ENCODE measurements at places on chromosomes 4 and X. TPM values are rescaled to one million over a fixed set of nuclear protein-coding genes. Genes with fewer than 3 reads are reported as not detected.
A peak's percentile ranks its signal among the peaks of the same experiment; 100 is the strongest.

DNA sequence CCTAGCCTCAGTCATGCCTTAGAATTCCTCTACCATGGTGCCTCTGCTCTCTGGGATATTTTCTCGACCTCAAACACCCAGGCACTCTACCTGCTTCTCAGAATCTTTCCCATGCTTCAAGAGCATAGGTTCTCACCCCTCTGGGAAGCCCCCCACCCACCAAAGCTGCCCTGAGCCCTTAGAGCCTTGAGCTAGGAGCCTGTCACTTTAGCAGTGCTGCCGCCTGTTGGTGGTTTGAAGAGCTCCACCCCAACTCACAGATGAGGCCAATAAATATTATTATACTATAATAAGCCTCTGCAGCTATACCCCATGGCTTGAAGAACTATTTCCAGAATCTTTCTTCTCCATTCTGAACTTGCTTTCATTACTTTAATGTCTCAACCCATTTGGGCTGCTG lies 109.7 kb downstream of the RTL5 start:
- peaks cover 3% of the 10 kb centered on the region for H3K36me3 ChIP-seq
- H3K4me3 ChIP-seq, result peak overlapping the region; percentile 47
- no peak overlapping the region for H3K27ac ChIP-seq
- DNase-seq, result no peak
- H3K4me1 ChIP-seq, result no peaks in the 10 kb centered on the region

- no peak overlapping the region for H3K4me3 ChIP-seq
- H3K36me3 ChIP-seq, result no peaks in the 10 kb centered on the region
- H3K27ac ChIP-seq, result no peak overlapping the region
- H3K27me3 ChIP-seq, result no peaks in the 10 kb centered on the region
- DNase-seq, result no peak
- H3K4me1 ChIP-seq, result no peaks in the 10 kb centered on the region
These were observed 198.8 kb downstream of the VEGFC start for GRCh38 chr4:176593943-176594342.

- H3K27ac ChIP-seq, result no peak overlapping the region
- no peaks in the 10 kb centered on the region for H3K27me3 ChIP-seq
- H3K4me1 ChIP-seq, result no peaks in the 10 kb centered on the region
- H3K36me3 ChIP-seq, result peaks cover 9% of the 10 kb centered on the region
These were observed 942.3 kb upstream of the PRKX start for GRCh38 chrX:4655743-4656142.

DNA sequence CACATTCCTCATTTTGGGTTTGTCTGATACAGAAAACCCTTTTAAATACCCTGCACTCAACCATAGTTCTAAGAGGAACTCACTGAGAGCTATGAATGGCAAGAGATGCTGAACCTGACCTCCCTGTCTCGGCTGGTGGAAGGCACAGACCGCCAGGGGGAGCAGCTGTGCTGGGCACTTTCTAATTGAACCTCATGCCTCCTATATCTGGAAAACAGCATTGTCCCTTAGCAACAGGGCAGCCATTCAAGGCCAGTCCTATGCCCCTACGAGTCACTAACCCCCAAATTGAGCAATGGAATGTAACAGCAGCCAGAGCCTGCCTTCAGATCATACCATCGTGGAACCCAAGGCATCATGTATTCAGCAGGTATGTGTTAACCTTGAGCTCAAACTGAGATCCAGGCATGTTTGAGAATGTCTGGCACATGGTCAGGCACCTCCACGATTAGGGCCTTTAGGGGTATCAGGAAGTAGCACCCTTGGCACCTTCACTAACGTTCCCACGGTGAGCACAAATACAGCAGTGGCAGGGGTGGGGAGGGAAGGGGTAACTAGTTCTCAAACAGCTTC lies 5.1 kb downstream of the USP27X start:
- H3K27me3 ChIP-seq, result no peaks in the 10 kb centered on the region
- no peak overlapping the region for H3K27ac ChIP-seq
- H3K4me3 ChIP-seq, result peak overlapping the region; percentile 82
- H3K36me3 ChIP-seq, result peaks cover 12% of the 10 kb centered on the region

DNA sequence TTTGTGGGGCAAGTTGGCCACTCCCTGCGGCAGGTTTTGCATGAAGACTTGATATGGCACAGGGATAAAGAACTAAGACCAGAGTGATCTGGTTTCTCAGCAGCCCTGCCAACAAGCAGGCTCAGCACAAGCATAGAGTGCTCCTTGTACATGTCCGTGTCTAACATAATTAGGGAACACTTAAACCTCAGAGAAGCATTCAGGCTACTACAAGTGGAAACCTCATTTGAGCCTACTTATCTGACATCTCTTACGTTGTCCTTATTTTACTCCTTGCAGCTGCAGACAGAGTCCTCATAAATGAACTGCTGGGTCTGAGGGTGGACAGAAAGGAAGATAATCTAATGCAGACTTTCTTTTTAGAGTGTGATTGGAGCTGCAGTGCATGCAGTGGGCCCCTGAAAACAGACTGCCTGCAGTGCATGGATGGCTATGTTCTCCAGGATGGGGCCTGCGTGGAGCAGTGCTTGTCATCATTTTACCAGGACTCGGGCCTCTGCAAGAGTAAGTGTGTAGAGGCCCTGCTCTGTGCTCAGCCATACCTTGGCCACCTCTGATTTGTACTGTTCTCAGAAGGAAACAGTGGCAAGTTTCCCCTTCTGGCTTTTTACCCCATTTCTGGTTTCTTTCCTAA lies 179.1 kb upstream of the ANXA3 start:
- H3K4me3 ChIP-seq, result no peak overlapping the region
- H3K4me1 ChIP-seq, result peaks cover 22% of the 10 kb centered on the region
- no peak overlapping the region for H3K27ac ChIP-seq
- H3K27me3 ChIP-seq, result no peaks in the 10 kb centered on the region
- DNase-seq, result no peak

- no peak overlapping the region for H3K27ac ChIP-seq
- no peaks in the 10 kb centered on the region for H3K27me3 ChIP-seq
- H3K4me1 ChIP-seq, result no peaks in the 10 kb centered on the region
- H3K36me3 ChIP-seq, result peaks cover 9% of the 10 kb centered on the region
- no peak for DNase-seq
These were observed 123.8 kb downstream of the RPS6KA6 start for GRCh38 chrX:84064164-84064563.

- DNase-seq, result no peak
- H3K36me3 ChIP-seq, result no peaks in the 10 kb centered on the region
- H3K27me3 ChIP-seq, result no peaks in the 10 kb centered on the region
- no peak overlapping the region for H3K4me3 ChIP-seq
- no peaks in the 10 kb centered on the region for H3K4me1 ChIP-seq
These were observed 692.6 kb downstream of the RAB28 start for GRCh38 chr4:12791536-12791935.

DNA sequence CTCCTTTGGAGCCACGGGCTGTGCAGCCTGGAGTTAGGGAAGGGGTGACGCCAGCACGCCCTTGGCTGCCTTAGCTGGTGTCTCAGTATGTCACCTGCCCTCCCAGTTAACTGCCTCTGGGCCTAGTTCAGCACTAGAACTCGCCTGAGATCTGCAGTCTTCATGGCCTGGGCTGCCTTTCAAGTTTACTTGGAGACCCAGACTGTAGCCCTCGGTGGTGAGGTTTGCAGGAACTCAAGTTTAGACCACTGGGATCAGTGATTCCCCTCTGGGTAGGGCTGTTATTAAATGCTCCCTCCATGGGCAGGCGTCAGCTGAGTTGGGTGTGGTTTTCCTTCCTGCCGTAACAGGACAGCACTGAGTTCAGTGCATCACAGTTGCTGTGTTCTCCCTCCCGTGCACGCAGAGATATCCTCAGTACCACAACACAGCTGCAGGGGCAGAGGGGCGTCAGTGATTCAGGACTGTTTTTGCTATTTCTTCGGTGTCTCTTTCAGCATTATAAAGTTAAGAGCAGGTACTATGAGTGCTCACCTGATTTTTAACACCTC lies 30.5 kb downstream of the PLAC8 start:
- no peak overlapping the region for H3K4me3 ChIP-seq
- H3K4me1 ChIP-seq, result no peaks in the 10 kb centered on the region
- no peaks in the 10 kb centered on the region for H3K27me3 ChIP-seq
- H3K27ac ChIP-seq, result no peak overlapping the region

DNA sequence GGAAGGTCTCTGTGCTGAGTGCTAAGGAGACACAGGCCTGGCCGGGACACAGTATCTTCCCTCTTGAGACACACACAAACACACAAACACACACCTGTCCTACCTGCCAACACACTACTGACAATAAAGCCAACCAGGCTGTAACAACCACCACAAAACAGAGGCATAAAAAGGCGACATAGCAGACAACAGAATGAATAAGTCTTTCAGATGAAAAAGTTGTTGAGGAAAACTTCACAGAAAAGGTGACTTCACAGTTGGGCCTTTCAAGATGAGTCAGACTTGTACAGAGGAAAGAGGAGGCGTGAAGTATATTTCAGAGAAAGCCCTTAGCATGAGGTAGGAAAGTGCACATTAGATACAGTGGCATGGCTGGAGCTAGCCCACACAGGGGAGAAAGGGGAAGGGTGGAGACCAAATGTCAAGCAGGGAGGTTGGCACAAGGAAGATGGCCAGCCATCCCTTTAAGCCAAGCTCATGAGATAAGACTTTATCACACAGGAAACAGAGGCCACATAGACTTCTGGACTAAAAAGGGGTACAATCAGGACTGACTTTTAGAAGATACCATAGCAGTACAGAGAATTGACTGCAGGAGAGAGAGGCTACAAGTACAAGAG lies 54.0 kb downstream of the SLC9A7 start:
- no peaks in the 10 kb centered on the region for H3K27me3 ChIP-seq
- no peak overlapping the region for H3K27ac ChIP-seq
- no peaks in the 10 kb centered on the region for H3K4me1 ChIP-seq

GRCh38 chrX:136386173-136386572 lies 85.4 kb downstream of the ADGRG4 start:
- no peak overlapping the region for H3K4me3 ChIP-seq
- H3K36me3 ChIP-seq, result no peaks in the 10 kb centered on the region
- no peaks in the 10 kb centered on the region for H3K27me3 ChIP-seq

GRCh38 chr4:178028481-178028880 lies 586.2 kb upstream of the AGA start:
- no peak overlapping the region for H3K27ac ChIP-seq
- no peak for DNase-seq
- no peaks in the 10 kb centered on the region for H3K4me1 ChIP-seq

GRCh38 chr4:2588259-2588658 lies 51.8 kb downstream of the FAM193A start:
- H3K27me3 ChIP-seq, result no peaks in the 10 kb centered on the region
- H3K27ac ChIP-seq, result no peak overlapping the region
- peaks cover 43% of the 10 kb centered on the region for H3K4me1 ChIP-seq
- H3K4me3 ChIP-seq, result no peak overlapping the region
- DNase-seq, result no peak
- no peaks in the 10 kb centered on the region for H3K36me3 ChIP-seq

DNA sequence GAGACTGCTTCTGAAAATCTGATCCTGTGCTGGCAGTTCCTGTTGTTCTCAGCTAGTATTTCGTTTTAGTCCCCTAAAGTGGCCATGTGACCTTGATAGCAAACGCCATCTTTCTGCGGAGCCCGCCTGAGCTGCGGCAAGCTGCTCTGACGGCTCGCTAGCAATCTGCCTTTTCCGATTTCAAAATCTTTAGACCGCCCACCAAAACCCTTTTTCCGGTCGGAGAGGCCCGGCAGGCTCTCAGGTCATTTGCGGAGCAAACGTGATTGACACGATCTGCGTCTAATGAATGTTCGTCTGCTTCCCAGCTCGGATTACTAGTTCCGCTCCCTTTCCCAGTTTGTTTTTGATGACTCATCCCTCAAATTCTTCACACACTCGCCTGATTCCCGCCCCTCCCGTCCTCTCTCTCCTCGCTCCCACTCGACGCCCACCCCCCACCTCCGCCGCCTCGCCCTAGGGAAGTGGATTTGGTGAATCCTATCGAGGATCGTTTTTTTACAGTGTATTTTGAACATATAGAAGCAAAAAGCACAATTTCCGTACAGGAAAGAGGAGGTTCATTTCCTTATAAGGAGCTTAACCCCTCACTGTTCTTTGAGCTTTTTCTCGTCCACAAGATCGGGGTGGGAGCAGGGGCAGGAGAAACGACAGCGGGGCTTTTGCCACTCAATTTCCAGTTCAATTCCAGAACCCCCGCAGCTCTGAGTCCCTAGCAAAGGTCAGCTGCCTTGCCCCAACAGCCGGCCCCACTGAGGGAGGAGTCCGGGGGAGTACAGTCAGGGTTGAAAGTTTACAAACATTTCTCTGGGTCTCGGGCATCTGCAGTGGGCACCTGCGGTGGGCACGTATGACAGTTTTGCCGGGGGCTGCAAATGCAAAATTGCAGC lies 37.5 kb downstream of the NLGN3 start:
- H3K4me1 ChIP-seq, result peaks cover 38% of the 10 kb centered on the region
- H3K27ac ChIP-seq, result peak overlapping the region; percentile 98
- DNase-seq, result peak; percentile 59
- H3K4me3 ChIP-seq, result peak overlapping the region; percentile 91
- no peaks in the 10 kb centered on the region for H3K36me3 ChIP-seq
- no peaks in the 10 kb centered on the region for H3K27me3 ChIP-seq

GRCh38 chr4:94462572-94462971 lies 10.8 kb downstream of the PDLIM5 start:
- no peak overlapping the region for H3K4me3 ChIP-seq
- DNase-seq, result no peak
- H3K36me3 ChIP-seq, result peaks cover 1% of the 10 kb centered on the region
- no peak overlapping the region for H3K27ac ChIP-seq
- no peaks in the 10 kb centered on the region for H3K27me3 ChIP-seq

- peaks cover 4% of the 10 kb centered on the region for H3K4me1 ChIP-seq
- no peak within 1 kb of the TSS for H3K27ac ChIP-seq
- H3K4me3 ChIP-seq, result peak within 1 kb of the TSS; percentile 88
- DNase-seq, result peak; percentile 55
- peaks cover 40% of the 10 kb centered on the region for H3K27me3 ChIP-seq
These were observed at the start of gene NALF2 for GRCh38 chrX:69503782-69504625. TSS of gene NALF2 (plus strand) at chrX:69504326. CDS start at chrX:69505283, 957 bp downstream.

DNA sequence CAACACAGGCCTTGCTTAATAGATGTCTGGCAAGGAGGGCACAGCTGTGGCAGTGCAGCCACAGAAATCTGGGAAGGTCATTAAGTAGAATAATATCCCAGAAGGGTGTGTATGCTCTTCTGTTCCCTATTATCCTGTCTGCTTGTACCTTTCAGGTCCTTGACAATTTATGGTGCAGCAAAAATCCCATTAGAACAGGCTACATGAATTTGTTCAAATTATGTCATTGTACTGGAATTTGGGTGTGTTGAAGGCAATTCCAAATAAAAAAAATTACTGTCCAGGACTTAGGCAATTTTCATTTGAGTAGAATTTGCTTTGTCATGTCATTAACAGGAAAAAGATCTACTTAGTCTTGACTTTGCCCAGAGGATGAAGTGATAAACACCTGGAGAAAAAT lies 192.1 kb downstream of the IDS start:
- DNase-seq, result no peak
- H3K4me1 ChIP-seq, result no peaks in the 10 kb centered on the region
- H3K27ac ChIP-seq, result no peak overlapping the region
- no peak overlapping the region for H3K4me3 ChIP-seq

- peaks cover 2% of the 10 kb centered on the region for H3K27me3 ChIP-seq
- H3K4me3 ChIP-seq, result no peak overlapping the region
- H3K36me3 ChIP-seq, result peaks cover 5% of the 10 kb centered on the region
These were observed 62.1 kb upstream of the LANCL3 start for GRCh38 chrX:37509349-37509748.

- H3K27me3 ChIP-seq, result no peaks in the 10 kb centered on the region
- H3K27ac ChIP-seq, result no peak overlapping the region
- no peak for DNase-seq
- H3K4me1 ChIP-seq, result no peaks in the 10 kb centered on the region
These were observed 70.1 kb upstream of the LSM6 start for GRCh38 chr4:146105464-146105863.

Gene USP51
- 9.4 TPM for total RNA-seq

Gene TMEM154
- 0.44 TPM for total RNA-seq

Gene EPHA5
- total RNA-seq, result 0.07 TPM

Gene GABRG1
- total RNA-seq, result not detected

Gene SMIM31
- total RNA-seq, result not detected

Gene C4orf50
- 0.02 TPM for total RNA-seq

Gene EGFL6
- total RNA-seq, result not detected

Gene UGT8
- total RNA-seq, result 6.3 TPM

Gene CSTF2
- 28.7 TPM for total RNA-seq
